ENCODE measurements at places on chromosomes 3 and 15.
A peak's percentile ranks its signal among the peaks of the same experiment; 100 is the strongest.

DNA sequence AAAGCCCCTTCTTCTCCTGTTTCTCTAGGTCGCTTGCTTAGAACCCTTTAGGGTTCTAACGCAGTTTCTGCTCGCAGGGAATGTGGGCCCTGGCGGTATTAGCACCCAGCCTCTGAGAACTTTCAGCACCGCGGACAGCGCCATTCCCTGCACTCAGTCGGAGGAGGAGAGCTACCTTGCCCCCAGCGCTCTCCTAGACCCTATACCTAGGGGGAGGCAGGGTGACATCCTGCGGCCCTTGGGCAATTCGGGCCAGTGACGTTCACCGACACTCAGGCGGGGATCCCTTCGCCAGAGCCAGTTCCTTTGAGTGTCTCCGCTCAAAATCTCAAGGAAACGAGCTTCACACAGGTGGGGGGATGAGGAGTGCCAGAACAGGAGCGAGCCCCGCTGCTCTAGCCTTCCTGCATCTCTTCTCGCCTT is 1.3 kb downstream of the SLC7A14 start:
- DNase-seq, result no peak

DNA sequence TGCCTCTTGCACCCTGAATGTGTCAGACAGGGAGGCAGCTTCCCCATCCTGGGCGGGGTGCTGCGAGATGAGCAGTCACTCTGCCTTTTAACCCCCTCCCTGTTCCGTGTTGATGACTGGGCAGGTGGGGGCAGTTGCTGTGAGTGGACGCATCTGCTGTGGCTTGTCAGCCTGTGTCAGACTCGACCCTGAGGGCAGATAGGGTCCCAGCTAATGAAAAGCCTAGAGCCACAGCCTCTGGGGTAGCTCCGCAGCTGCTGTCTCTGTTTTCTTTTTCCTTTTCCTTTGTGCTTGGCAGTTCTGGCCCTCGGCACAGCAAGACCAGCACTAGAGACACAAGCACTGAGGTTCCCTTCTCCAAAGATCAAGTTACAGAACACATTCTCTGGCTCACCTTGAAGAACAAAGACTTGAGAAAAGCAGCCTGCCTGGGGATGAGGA is 43.0 kb upstream of the GLCE start:
- peak; percentile 38 for DNase-seq

- DNase-seq, result no peak
These were observed 25.4 kb downstream of the ZNF621 start for GRCh38 chr3:40550167-40550566.

GRCh38 chr3:98901119-98901391 is 440 bp downstream of the DCBLD2 start:
- no peak for DNase-seq

- DNase-seq, result no peak
These were observed 5.1 kb downstream of the GP9 start for GRCh38 chr3:129065720-129066073.

- no peak for DNase-seq
These were observed 150.3 kb downstream of the SNRK start for GRCh38 chr3:43436507-43437140.

All from DMS79 (cell line).